ENCODE measurements at places on chromosomes 2 and 18.

GRCh38 chr2:239689985-239690384 lies 289.2 kb upstream of the HDAC4 start:
- no peak for DNase-seq

DNA sequence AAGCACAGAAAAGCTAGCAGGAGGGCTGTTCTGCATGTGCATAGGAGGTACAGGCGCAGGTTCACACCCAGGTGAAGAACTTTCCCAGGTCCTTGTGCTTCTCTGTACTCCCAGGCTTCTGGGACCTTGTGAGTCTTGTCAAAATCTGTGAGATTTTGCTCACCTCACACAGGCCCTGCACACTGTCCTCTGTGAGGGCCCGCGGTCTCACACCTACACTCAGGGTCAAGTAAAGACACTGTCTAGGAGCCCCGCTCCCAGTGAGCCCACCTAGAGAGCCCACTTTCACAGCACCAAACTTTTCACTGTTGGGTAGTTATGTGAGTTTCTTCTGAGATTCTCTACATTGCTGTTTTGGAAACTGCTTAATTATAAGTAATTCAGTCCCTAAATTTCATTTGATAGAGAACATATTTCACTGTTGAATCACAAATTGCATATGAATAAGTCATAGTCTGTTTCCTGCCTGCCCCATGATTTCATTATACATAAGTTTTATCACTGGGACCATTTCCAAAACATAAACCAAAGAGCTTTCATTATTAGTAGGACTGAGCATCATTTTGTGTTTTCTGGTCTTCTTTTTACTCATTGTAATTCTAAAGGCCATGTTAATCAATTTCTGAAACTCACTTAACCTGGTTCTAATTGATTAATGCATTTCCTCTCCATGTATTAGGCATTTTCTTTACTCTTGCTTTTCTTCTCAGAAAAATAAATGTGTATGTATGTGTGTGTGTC lies 234.2 kb upstream of the SPOPL start:
- DNase-seq = peak; percentile 3

DNA sequence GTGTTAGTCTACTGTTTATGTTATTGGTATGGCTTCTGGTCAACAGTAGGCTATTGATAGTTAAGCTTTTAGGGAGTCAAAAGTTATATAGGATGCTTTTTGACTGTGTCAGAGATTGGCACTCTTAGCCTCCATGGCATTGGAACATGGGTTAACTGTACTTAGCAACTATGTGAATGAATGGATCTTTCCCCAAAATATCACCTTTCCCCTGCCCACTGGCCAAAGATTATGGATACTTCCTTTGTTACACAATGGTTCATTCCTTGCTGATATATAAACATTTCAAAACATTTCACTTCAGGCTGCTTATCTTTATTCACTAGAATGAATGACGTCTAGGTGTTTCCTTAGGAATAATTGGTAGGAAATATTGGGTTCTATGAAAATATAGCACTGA lies 62.1 kb upstream of the DOCK10 start:
- no peak for DNase-seq

- DNase-seq = no peak
Observed at GRCh38 chr2:58039170-58039611, 7.4 kb upstream of the VRK2 start.

GRCh38 chr18:70535041-70535440 lies 246.2 kb downstream of the SOCS6 start:
- DNase-seq = no peak

DNA sequence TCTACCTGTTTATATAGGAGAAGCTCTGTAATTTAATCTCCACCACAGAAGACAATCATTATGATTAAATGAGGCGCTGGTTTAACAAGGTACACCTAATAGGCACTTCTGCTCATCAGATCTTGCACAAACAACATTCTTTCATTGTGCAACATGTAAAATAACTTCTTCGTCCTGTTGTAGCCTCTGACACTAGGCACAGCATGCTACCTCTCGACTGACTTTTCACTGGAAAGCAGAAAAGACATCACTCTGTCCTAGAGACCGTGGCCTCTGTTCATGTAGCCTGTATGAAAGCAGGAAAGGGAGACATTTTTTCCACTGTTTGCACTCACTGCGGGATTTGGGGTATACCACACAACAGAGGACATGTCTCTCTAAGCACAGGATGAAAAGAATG lies 316.5 kb downstream of the IRS1 start:
- no peak for DNase-seq

GRCh38 chr2:112714836-112715631 lies 5.8 kb upstream of the NT5DC4 start:
- DNase-seq = no peak

DNA sequence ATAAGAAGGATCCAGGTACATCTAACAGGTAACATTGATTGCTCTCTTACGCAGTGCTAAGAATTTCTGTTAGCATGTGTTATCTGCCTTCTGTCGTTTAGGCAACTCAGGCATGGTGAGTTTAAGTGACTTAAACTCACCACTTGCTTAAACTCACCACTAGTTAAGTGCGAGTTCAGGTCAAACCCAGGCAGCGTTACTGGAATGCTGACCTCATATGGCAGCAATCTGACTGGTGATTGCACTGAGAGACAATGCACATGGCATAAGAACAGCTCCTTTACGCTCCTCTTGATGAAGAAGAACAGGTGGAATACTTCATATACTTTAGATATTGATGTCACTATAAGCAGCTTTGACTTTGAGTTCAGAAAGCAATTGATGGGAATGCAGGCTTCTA lies 954.1 kb downstream of the SOCS6 start:
- DNase-seq = no peak

DNA sequence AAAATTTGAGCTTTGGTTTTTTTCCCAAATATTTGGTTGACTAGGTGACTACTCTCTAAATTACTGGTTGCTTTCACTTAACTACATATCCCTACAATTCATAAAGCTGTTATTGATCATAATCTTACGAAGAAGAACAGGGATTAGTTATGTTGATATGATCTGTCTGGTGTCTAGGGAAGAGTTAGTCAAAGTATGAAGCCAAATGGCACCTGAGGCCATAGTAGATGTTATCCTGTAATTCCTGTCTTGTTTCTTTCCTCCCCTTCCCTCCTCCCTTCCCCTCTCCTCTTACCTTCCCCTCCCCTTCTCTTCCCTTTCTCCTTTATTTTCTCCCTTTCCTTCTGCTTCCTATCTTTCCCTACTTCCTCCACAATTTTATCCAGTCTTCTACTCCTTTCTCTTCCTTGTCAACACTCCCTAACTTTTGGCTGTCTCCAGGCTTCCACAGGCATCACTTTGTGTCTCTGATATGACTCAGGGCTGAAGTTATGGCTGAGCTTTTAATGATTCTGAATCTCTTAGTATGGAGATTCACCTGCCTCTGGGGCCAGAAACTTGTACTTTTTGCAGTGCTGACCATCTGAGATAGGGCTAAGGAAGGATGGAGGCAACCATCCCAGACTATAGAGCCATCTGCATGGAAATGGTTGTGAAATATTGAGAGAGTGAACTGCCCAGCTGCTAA lies 149.9 kb upstream of the TCF4 start:
- DNase-seq = no peak

- no peak for DNase-seq
Observed at GRCh38 chr2:69013840-69014821, 1.2 kb downstream of the ANTXR1 start.

DNA sequence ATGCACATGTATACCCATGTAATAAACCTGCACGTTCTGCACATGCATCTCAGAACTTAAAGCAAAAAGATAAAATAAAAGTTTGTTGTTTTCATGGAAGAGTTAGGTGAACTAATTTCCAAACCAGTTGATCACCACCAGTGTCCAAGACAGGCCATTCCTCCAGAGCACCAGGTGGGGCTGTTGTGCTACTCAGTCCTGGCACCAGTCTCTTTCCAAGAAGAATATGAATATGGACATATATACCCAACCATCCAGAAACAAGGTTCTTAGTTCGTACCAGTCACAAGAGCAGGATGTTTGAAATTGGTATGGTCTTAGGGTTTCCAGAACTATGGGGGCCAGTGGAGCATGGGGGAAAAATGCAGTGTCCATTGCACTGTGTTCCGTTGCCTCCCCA lies 17.2 kb upstream of the TNP1 start:
- DNase-seq = no peak

DNA sequence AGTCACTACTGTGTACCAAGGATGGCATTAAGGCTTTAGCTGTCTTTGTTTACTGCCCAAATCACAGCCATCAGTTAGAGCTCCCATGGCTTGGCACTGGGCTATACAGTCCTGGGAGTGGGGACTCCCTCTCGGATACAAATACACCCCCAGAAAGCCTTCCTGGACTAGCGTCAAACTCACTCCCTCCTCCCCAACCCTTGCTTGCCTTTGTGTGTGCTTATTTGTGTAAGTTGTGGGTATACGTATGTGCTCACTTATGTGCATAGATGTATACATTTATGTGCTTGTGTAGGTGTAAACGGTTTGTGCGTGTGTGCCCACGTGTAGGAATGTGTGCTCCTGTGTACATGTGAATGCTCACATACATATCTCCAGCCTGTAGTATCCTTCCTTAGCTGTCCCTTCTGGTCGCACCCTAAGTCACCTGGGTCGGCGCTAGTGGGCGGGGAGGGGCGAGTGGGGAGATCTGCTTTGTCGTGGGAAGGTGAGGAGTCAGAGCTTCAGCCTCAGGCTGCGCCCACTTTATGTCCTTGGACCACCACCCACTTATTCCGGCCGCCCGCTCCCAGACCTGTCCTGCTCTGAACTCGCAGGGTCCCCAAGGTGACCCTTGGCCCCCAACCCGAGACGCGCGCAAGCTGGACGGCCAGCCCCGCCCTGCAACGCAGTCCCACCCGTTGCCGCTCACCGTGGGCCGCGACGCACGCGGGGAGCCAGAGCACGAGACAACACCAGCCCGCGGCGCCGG lies 461 bp downstream of the PRADC1 start:
- no peak for DNase-seq

GRCh38 chr2:48414980-48415835 lies 114.7 kb upstream of the STON1 start:
- DNase-seq = no peak

DNA sequence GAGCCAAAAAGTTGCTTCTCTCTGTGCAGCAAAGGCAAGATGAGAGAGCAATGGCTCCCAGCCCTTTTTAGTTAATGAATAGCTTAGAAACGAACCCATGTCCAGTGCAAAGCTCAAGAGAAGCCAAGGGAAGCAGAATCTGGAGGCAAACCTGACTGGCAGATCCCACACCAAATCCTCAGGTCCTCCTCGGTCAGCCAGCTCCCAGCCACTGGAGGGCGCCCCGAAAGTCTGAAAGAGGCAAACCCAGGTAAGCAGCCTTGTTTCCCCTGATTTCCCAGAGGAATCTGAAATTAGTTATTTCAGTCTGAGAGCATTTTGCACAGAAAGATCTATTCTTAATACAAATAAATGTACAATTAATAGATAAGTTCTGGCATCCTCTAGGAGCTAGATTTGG lies 71.3 kb upstream of the PID1 start:
- DNase-seq = no peak

DNA sequence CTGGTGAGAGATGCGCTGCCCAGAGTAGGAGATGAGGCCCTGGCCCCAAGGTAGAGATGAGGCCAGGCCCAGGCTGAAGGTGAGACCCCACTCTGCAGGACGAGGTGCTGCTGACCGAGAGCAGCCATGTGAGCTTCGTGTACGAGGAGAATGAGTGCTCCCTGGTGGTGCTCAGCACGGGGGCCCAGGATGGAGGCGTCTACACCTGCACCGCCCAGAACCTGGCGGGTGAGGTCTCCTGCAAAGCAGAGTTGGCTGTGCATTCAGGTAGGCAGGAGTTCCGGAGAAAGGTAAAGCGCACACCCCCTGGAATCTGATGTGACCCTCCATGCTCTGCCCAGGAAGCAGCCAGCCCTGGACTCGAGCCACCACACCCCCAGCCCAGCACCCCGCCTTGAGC lies 21.5 kb upstream of the GMPPA start:
- DNase-seq = no peak

GRCh38 chr18:40215979-40216378 lies 1739.1 kb upstream of the PIK3C3 start:
- no peak for DNase-seq

DNA sequence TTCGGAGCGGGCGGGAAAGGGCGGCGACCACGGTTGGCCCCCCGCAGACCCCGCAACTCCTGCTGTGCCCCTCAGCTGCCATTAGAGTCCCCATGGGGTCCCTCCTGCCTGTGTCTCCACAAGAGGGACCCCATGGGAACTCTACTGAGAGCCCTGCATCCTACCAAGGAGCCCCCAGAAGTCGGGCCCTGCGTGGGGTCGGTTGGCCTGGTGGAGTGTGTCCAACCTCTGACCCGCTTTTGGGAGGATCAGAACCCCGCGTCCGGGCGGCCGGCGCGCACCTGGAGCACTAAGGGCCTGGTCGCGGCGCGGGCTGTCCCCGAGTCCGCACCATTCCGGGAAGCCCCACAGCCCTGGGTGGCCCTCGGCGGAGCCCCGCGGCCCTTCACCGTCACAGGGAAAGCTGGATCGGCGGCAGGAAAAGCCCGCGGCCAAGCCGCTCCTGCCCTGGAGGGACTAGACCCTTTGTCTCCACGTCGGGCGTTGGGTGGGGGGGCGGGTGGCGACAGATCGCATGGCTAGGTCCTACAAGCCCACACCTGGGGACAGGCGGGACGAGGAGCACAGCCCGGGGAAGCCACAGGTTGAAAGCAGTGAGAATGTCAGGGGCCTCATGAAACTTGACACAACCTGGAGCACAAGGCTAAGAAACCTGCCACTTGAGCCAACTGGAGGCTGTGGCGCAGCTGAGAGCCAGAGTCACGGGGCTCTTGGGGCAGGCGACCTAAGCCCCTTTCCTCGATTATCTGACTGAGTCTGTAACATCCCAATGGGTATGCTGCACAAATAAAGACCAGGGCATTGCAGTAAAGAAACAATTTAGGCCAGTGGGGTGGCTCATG lies 11.2 kb upstream of the CXXC1 start:
- no peak for DNase-seq

- no peak for DNase-seq
Observed at GRCh38 chr2:159891917-159892730, 94.1 kb upstream of the CD302 start.
